Activated effector memory CD4-positive, alpha-beta T cell treated with Interleukin-2 at 50 U/mL for 16 hours (primary cell): ENCODE measurements at places on chromosomes 7 and 10.

GRCh38 chr10:327889-328852 lies 192.9 kb downstream of the ZMYND11 start:
- no peak for DNase-seq

DNA sequence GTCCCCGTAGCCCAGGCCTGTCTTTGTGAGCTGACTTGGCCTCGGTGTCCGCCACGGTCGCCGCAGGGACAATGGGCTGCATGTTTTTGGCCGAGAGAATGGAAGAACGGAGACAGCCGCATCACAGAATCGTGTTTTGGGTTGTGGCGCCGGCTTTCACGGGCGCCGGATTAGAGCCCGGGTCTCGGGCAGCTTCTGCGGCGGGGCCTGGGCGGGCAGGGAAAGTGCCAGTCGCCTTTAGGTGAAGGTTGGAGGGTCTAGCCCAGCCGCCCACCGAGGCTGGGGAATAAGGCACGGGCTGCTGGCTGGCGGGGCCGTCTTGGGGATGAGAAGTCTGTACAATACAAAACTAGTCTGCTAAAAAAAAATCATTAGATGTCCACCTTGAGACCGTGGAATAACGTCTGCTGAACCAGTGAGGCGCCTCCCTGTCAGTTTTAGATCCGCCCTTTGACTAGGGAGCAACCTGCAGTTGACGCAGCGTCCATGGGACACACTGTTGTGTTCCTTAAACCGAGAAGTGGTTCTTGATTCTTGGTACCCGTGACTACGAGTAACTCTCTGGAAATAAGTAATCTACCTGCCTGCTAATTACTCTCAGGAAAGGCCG lies 577 bp downstream of the DNAJB9 start:
- peak; percentile 35 for DNase-seq

- DNase-seq = no peak
Measured at GRCh38 chr7:74325210-74325565, 36.0 kb downstream of the CLIP2 start.

DNA sequence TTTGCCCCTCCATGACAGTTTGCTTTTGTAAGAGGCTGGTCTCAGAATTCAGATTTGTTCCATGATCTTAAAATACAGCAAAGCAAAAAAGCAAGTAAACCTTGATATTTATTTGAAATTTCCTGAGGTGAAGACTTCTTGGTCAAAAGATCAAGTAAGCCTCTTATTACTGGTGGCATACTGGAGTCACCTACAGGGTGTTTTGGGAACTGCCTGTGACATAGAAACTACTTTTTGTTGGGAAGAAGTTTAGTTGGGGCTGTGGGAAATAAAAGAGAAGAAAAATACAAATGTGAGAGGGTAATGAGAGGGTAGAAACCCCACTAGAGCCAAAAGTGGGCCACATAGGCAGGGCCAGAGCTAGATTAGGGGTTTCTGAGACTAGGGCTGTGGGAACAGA lies 217.9 kb downstream of the OTUD1 start:
- no peak for DNase-seq

DNA sequence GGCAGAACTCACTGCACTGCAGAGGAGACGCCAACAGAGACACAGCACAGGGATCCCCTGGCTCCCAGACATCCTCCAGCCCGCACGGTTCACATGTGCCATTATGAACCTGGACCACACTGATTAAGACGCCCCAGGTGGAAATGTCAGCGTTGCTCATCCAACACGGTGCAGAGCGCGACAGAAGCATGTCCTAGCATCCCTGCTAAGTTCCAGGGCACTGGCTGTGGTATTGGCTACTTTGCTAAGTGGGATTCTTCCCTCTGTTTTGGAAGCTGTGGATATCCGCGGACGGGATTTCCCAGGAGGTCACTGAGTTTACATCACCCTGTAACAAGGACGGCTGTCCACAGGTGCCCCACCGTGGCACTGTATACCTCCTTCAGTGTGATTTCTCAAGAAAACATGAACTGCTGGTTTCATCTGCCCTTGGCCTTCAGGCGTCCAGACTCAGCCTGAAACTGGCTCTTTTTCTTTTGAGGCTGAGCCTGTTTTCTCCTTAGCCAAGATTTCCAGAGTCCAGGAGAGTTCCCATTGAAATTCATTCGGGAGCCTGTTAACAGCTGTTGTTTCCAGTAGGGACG lies 324.0 kb downstream of the WDR37 start:
- DNase-seq = no peak

DNA sequence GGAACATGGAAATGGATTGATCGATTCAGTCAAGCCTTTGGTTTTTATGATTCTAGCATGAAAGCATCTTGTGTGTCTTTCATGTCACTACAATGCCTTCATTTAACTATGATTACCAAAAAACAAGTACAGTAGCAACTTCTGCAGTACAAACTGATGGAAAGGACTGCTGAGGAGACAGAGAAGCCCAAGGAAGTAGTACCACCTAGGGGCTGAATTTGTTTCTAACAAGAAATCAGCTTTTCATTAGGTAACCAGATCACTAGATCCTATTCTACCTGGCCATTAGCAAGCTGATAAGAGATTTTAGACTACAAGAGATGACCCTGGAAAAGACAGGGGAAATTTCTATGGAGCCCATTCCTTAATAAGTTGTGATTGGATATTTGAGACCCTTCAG lies 3.2 kb upstream of the IFIT1 start:
- DNase-seq = no peak

- DNase-seq = no peak
Measured at GRCh38 chr10:102682416-102682815, 31.8 kb downstream of the ARL3 start.

- DNase-seq = no peak
Measured at GRCh38 chr7:151551820-151552219, 32.1 kb upstream of the RHEB start.

GRCh38 chr7:99036546-99037111 lies 107.3 kb downstream of the SMURF1 start:
- no peak for DNase-seq

DNA sequence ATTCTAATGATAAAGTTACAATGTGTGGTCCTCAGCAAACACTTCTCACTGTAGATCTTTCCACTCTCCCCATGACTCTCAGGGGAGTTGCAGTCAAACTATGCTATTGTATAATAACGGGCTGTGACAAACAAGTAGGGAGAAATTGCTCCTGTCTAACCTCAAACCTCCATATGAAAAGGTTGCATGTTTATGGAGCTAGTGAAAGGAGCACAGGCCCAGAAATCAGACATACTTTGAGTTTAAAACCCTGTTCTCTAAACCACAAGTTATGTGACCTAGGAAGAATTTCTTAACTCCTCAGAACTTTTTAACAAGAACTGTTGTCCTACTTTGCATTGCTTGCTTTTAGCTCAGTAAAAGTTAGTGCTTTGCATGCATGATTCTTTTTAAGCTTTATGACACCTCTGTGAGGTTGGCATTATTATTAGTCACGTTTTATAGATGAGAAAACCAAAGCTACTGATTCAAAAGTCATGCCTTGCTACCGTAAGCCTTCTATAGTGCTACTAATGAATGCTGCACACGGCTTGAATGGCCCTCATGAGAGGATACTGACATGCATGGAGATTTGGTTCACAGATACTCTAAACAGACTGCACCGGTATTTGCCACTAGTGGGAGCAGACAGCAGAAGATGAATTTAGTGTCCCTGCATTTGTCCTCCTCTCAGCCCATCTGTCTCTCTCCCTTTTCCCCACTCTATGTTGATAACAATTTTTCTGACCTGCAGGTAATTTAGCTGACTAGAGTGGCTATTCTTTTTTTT lies 129.5 kb upstream of the PCGF5 start:
- DNase-seq = no peak

GRCh38 chr7:108413782-108414492 lies 42.3 kb downstream of the NRCAM start:
- no peak for DNase-seq

- no peak for DNase-seq
Measured at GRCh38 chr7:101718363-101719122, 89.4 kb upstream of the MYL10 start.

- no peak for DNase-seq
Measured at GRCh38 chr7:99625321-99625720, 8.6 kb downstream of the ZSCAN25 start.

DNA sequence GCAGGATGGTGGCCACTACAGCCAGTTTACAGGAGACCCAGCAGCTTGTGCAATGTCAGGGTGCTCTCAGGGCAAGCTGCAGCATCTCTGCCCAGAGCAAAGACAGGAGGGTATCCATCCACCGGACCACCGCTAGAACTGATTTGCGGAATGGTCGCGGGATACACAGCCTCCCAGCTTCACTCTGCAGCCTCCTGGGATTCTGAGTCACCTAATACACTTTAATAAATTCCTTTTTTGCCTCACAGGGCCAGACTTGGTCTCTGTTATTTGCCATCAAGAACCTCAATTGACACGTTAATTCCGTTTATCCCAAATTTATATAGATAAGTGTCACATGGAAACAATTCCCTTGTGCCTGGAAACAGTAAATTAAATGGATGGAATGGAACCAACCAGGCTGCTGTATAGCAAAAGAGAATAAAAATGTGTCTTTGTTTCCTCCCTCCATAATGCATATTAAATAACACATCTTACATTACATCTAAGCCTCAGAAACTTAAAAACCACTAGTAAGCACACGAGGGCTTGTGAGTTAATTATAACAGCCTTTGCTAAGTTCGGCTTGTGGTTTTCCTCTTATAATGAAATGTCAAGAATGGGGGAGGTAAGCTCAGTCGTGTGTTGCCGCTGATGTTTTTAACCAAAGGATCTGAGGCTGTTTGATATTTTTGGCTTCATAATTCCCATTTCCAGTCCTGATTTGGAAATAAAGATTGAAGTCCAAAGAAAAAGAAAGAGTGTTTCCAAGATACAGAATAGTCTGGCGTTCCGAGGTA lies 52.1 kb downstream of the ADRB1 start:
- no peak for DNase-seq

DNA sequence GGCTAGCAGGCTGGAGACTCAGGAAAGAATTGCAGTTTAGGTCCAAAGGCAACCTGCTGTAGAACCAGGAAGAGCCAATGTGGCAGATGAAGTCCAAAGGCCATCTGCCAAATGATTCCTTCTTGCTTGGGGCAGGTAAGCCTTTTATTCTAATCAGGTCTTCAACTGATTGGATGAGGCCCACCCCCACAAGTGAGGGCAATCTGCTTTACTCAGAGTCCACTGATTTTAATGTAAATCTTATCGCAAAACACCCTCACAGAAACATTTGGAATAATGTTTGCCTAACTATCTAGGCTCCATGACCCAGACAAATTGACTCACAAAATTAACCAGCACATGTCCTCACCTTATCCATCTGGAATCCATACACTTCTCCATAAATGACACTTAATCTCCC lies 7.8 kb downstream of the GIMAP8 start:
- DNase-seq = no peak

DNA sequence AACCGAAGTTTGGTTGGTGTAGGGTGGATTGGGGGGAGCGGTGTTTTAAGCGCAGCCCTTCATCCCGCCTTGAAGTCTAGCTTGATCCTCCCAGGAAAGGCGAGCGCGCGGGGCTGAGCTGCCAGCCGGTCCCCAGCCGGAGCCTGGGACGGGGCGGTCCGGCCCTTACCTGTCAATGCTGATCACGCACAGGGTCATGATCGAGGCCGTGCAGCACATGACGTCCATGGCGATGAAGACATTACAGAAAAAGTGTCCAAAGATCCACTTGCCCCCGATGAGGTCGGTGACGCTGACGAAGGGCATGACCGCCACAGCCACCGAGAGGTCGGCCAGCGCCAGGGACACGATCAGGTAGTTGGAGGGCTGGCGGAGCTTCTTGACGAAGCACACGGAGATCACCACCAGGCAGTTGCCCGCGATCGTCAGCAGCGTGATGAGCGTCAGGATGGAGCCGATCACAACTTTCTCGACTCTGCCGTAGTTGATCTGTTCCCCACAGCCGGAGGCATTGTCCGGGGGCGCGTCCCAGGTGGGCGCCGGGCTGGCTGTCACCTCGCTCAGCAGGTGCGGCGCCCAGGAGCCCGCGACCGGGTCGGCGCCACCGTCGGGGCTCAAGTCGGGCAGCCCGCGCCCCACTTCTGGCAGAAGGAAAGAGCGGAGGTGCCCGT lies 740 bp downstream of the HTR7 start:
- no peak for DNase-seq

- DNase-seq = no peak
Measured at GRCh38 chr7:117173035-117173770, 149.7 kb downstream of the WNT2 start.

- DNase-seq = no peak
Measured at GRCh38 chr7:112481833-112482670, 1.3 kb downstream of the LSMEM1 start.

DNA sequence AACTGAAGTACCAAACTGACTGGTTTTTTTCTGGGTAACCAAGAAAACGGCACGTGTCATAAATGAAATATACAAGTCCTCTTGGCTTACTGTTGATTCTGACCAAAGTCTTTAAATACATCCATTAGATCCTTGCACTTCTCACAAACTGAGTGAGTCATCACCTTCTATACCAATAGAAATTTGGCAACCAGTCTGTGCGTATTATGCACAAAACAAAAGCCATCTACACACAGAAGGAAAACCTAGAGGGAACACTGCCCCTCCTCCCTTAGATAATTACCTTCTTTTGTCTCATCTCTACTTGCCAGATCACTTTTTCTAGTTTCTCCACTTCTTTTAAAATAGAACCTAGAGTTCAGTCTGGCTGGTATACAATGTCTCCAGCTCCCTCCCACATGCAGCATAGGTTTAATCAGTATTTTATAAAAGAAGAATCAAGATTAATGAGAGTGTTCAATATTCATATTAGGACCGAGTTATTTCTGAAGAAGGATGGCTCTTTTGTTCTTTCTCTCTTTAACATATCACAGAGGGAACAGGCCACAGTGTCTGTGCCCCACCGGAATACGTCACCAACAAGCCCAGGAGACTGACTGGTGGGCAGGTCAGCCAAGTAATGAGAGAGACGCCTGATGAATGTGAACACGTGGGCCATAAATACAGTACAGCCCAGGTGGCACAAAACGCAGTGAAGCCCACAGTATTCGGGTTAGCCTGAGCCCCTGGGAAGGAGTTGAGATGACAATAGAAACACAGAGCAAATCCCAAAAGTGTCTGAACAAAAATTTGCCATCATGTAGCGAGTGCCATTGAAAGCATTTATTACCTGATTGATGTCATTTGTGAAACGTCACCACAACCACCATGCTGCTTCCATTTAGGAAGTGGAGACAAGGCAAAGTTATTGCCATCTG lies 91.3 kb downstream of the KIAA1549 start:
- DNase-seq = no peak

DNA sequence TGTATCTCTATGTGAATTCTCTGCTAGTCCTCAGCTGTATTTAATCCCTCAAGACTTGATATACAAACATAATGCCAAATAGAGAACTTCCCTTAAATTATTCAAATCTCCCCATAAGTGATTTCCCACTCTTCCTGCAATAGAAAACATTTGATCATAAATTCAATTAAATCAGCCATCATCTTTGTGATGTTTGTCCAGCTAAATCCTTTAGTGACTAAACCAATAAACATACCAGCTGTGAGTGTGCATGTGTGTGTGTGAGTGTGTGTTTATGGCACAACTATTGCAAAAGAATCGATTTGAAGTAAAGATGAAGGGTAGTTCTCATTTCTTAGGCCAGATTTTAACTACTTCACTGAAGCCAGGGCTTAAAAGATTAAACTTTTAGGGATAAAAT lies 175.5 kb upstream of the FZD1 start:
- no peak for DNase-seq
